ENCODE measurements at places on chromosomes 12 and 14.

- no peak for DNase-seq
These were observed 216.0 kb upstream of the RGS6 start for GRCh38 chr14:71716041-71716772.

GRCh38 chr12:47882781-47883546, 21.8 kb downstream of the VDR start:
- peak; percentile 53 for DNase-seq

- no peak for DNase-seq
These were observed 10.1 kb downstream of the DIABLO start for GRCh38 chr12:122215771-122216170.

- DNase-seq: no peak
These were observed 159.8 kb downstream of the CACNA1C start for GRCh38 chr12:2212537-2212936.

DNA sequence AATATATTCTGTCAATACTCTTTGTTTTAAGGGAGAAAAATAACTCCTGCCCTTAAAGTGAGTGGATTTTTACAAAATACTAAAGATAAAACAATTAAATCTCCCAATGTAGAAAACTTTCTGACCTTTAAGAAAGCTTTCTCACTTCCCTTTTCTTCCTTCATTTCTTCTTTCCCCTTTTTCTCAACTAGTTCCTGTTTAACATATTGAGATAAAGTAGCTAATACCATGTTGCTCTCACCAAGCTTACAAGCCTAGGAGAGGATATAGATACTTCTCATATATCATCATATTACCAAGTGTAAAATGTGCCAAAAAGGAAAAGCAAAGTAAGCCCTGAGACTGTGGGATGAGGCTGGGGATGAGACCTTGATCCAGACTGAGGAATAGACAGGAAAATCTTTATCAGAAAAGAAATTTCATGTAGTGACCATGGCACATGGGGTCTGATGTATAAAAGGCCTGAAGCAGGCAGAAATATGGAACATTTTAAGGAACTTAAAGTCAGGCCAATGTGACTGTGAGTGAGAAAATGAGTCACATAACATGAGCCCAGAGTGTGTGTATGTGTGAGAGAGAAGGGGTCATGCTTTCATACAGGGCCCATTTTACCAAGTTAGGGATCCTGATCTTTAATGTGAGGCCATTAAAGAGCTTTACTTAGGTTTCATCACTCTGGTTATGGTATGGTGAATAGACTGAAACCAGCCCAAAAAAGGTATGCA, 1.6 kb upstream of the RPL10L start:
- no peak for DNase-seq

- DNase-seq: no peak
These were observed 45.3 kb downstream of the IQSEC3 start for GRCh38 chr12:111699-112493.

GRCh38 chr12:49643961-49644619, 20.7 kb downstream of the PRPF40B start:
- no peak for DNase-seq

- DNase-seq: no peak
These were observed 134.7 kb upstream of the CRY1 start for GRCh38 chr12:107228076-107228475.

DNA sequence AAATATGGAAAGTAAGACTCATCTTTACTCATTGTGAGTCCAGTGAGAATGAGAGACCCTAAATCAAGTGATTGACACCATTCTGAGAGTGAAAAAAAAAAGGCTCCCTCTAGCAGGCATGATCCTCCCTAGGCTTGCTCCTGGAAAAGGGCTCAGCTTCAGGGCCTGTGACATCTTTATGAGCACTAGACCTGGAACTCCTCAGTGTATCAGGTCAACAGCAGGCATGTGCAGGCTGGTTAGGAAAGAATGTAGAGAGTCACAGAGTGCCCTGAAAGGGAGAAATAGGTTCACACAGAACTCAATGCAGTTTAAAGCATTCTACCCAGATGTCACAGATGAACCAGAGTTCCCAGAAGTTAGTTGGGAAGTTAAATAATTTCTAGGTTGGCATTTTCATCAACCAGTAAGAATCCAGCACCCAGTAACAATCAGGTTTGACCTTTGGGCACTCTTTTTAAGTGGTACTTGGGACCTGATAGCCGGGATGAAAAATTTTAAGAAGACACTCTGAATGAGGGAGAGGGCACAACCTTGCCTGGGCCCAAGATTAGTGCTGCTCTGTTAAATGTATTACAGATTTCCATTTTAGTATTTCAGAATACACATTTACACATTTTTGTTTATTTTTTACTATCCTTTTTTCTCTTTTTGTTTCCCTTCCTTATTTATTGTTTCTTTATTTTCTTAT, 828.8 kb downstream of the C12orf50 start:
- DNase-seq: no peak
